Smooth muscle cell of the brain vasculature (primary cell): ENCODE measurements at places on chromosomes 7 and 10.

DNA sequence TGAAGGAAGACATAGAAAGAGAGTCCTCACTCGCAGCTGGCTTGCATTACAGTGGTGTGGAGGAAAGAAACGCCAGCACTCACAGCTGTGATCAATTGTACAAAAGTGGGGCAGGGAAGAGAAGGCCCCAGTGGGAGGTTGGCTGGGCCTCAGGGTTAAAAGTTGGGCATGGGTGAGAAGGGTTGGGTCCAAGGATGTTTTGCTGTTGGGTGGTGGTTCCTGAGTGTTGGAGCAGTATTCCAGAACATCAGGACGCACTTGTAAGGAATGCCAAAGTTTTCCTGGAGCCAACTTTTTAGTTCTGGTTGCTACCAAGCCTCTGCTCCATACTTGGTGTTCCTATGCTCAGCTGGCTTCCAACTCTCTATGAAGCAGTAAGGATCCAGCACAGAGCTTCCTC is 55.4 kb upstream of the MKRN1 start:
- no peak for DNase-seq

DNA sequence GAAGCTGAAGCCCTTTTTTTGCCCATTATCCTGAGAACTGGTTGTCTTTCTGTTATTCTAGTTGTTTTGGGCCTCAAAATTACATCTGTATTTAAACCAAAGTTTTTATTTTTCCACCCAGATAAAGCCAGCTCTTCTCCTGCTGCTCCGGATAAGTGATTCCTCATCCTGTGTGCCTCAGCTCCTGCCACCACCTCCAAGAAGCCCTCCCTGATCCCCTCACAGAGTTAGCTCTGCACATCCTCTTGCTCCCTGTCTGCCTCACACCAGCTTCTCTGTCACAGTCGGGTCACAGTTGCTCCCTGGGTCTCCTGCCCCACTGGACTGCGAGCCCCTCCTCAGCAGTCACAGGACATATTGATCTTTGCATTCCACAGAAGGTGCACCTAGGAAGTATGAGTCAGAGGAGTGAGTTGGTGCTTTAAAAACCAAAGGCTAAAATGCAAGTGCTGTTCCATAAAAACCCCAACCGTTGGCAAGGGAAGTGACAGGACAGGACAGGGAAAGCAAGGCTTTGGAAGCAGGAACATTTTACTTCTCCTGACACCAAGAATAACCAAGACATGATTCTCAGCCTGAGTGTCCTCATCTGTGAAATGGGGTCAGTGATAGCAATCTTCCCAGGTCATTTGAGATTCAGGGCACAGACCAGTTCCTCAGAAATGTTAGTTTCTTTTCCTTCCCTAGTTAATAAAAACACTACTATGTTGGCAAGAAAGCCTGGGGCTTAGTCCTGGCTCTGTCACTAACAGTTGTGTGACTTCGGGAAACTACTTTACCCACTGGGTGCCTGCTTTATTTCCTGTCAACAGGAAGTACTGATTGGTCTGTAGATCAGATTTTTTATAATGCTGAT is 36.5 kb upstream of the EEPD1 start:
- DNase-seq = no peak

DNA sequence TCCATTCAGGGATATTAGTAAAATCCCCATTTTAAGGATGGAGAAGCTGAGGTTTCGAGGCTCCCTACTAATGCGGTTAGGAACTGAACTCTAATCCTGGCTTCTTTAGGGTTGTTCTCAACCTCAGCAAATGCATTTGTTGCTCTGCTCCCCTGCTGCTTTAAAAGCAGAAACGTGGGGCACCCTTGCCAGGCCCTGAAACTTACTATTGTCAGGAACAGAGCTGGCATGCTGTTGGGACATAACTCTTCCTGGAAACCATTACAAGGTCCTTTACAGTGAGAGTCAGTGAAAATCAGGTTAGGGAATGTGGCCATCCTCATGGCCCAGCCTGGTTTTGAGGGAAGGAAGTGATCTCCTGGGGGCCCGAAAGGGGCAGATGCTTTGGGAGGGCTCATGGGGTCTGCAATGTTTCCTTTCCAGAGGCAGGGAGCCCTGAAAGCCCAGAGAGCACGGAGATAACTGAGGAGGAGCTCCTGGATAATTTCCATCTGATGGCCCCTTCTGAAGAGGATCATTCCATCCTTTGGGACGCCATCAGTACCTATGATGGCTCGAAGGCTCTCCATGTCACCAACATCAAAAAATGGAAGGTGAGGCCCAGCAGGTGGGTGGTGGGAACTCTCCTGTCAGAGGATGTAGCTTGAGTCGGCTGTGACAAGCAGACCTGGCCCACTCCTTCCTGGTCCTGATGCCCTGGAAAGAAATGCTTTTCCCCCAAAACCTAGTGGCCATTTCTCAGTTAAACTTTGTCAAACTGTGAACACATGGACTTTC is 2.0 kb downstream of the IGFBP1 start:
- no peak for DNase-seq

GRCh38 chr10:79400146-79401004 is 45.0 kb downstream of the ZCCHC24 start:
- no peak for DNase-seq

DNA sequence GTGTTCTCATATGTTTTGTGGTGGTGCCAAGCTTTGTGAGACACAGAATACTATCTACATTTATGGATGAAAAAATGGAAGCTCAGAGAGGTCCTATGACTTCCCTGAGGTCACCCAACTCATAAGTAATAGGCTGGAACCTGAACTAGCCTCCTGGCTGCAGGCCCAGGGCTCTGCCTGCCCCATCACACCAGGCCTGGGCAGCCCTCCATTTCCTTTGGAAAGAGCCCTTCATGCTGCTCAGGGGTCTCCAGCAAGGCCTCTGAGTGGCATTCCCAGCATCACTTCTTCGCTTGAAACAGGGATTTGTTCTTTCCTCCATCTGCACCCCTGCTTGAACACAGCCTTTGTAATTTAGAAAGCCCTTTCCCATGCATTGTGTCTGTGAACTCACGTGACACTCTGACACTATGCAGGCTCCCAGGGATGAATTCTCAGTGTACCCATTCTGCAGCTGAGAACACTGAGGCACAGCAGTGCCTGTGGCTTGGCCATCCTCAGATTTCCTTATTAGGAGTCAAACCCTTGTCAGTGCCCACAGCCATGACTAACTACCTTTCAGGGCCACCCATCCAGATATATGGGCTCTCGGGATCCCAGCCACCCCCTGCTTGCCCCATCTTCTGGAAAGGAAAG is 127.8 kb upstream of the PPIF start:
- no peak for DNase-seq

- no peak for DNase-seq
Observed at GRCh38 chr10:11448190-11448544, 163.3 kb downstream of the USP6NL start.

- DNase-seq = no peak
Observed at GRCh38 chr10:13872411-13872810, 285.6 kb downstream of the PRPF18 start.

- no peak for DNase-seq
Observed at GRCh38 chr10:78547905-78548304, 514.2 kb downstream of the RPS24 start.

DNA sequence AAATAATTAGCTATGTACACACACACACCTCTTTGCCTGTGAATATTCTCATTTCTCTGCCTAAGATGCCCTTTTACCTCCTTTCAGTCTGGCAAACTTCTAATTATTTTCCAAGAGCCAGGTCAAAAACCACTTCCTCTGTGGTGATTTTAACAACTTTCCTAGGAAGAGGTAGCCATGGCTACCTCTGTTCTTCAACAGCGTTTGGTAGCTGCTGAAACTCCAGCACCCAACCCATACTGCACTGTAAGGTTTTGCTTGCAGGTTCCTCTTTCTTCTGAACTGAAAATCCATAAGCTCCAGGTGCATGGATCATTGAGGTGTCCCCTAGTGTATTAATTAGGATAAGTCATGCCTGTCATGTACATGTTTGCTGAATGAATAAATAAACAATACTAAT is 25.6 kb downstream of the NRCAM start:
- no peak for DNase-seq

DNA sequence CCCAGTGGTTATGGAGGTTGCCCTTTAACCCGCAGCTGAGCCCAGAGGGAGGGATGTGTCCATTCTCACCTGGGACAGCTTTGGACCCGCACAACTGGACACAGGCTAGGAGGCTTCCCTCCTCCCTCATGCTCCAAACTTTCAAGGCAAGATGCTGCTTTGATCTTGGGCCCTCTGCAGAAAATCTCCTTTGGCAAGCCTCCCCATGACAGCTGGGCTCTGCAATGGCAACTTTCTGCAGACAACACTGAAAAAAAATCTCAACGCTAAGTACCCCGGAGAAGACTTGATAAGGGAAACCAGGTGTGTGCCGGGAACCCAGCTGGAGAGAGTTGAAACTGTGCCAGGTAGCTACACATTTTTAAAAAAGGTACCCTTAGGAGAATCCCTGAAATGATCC is 610.1 kb downstream of the LRMDA start:
- DNase-seq = no peak

- DNase-seq = no peak
Observed at GRCh38 chr10:132974249-132974796, 32.0 kb upstream of the CFAP46 start.

DNA sequence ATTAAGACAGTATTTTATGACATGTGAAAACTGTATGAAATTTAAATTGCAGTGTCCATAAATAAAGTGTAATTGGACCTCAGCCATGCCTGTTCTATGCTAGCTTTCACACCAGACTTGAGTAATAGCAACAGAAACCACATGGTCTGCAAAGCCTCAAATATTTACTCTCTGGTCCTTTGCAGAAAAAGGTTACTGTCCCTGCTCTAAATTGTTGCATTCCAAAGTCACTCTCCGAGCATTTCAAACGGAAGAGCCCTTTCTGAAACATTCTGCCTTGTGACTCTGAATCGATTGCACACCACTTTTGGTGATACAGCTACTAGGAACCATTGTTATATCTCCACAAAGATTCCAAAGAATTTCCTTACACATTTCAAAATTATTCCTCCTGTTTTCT is 81.0 kb upstream of the STK17A start:
- DNase-seq = no peak

DNA sequence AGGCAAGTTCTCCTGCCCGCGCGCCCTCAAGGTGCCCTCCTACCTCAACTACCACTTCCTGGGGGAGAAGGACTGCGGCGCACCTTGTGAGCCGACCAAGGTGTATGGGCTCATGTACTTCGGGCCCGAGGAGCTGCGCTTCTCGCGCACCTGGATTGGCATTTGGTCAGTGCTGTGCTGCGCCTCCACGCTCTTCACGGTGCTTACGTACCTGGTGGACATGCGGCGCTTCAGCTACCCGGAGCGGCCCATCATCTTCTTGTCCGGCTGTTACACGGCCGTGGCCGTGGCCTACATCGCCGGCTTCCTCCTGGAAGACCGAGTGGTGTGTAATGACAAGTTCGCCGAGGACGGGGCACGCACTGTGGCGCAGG is 1.4 kb downstream of the FZD1 start:
- no peak for DNase-seq

- DNase-seq = no peak
Observed at GRCh38 chr10:13348216-13349017, at the start of gene SEPHS1. TSS of gene SEPHS1 (minus strand) at chr10:13348293. CDS start at chr10:13344950, 3,343 bp downstream.

DNA sequence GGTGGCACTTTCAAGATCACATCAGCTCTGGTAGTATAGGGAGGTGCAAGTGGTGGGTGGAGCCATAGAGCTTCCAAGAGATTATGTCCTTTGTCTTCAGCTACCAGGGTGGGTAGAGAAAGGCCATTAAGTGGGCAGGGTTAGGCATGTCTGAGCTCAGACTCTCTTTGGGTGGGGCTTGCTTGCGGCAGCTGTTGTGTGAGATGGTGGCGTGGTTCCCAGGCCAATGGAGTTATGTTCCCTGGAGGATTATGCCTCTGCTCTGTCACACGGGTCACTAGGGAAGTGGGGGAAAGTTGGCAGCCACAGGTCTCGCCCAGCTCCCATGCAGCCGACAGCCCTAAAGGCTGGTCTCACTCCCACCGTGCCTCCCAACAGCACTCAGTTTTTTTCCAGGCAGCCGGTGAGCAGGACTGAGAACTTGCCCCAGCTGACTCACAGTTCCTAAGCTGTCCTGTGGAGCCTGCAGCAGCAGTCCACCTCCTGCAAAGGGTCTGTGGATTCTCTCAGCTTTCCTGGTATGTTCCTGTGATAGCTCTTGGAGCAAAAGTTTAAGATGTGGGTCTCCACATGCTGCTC is 459.0 kb downstream of the SH2D4B start:
- DNase-seq = no peak

- DNase-seq = no peak
Observed at GRCh38 chr7:100119970-100120732, 717 bp downstream of the CNPY4 start.

DNA sequence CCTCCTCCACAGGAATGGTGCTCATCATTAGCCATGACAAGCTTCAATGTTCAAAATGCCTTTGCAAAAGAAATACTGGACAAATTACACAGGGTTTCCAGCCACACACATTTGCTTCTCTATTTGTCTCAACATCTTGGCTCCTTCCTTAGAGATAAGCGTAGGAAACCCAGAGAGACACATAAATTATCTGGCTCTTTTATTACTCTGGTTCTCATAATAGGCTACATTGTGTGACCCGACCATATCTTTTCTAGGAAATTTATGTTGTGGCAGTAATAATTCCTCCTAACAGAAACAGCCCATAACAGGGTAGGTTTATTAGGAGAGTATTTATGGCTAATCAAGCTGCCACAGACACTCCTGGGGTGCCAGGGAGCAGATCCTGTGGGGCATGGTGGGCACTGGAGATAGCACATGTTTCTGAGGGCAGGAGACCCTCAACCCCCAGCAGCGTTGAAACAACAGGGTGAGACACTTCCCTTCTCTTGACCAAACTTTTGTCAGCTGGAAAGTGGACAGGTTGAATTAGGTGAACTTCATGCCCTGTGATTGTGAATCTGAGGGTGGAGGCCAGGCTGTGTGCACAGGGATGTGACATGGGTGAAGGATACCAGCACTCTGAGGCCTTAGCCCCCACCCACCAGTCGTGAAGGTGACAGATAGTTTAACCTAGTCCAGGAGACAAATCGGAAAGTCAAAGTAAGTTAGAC is 295.9 kb upstream of the ZNF32 start:
- DNase-seq = no peak

DNA sequence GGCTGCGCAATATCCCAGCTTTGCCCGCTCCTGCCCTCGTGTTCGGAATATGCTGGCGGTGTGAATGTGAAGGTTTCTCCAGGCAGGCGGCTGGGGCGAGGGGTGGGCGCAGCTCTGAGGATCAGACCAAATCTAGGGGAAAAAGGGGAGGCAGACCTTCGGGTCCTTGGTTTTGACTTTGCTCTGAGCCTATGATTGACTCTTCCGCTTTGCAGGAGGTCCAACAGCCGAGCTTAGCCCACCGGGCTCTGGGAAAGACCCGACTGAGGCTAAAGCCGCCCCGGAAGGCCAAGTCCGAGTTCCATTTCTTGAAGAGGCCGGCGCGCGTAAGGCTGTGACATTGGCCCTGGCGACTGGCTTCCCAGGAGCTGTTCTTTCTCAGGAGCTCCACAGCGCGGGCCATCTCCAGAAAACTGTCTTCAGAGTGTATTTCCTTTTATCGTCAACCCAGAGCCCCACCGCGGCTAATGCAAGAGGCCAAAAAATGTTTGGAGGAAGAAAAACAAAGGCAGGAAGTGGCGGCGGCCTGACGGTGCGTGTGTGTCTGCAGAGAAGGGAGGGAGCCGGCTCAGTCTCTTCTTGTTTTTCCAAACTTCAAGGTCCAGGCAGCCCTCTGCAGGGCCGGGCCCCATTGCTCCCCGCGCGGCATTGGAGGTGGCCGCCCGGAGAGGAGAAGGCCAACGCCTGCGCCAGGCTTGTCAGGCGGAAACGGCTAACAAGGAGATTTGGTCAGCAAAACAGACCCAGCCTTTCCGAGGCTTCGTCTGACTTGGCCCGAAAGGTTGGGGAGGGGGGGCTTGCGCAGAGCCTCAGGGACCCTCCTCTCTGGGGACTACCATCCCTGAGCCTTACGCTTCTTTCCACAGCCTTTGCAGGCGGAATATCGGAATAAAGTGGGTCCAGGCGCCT is 3.6 kb upstream of the HOXA11 start:
- no peak for DNase-seq
